ENCODE measurements at places on chromosomes 7 and 10.

GRCh38 chr10:131844529-131845084 lies 56.2 kb upstream of the PPP2R2D start:
- DNase-seq = no peak

DNA sequence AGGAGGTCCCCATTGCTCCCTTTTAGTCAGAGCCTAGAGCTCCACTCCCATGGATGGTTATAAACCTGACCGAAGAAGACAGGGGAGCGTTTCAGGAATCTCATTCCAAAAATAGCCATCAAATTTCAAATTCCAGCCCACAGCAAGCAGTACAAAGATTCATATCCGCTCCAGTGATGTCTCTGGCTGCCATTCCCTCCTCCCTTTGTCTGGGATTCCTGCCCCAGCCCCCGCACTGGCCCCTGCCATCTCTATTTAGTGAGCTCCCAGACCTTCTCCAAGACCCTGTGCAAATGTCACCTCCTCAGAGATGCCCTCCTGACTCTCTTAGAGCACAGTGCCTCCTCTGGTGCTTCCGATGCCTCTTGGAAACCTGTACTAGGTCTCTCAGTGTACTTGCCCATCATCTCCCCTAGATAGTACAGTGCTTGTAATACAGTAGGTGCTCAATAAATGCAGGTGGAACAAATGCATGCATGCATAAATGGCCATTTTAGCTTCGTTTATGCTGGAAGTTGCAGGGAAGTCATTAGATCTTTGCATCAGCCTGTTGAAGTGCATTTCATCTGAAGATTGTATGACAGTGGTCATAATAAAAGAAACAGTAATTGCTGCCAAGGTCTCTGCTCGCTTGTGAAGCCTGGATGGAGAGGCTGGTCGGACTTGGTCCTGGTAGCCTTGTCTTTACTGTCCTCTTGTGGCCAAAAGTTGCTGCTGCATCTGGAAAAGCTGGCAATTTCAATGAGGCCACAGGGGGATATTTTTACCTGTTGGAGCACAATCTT lies 32.0 kb upstream of the HABP2 start:
- DNase-seq = peak; percentile 78

DNA sequence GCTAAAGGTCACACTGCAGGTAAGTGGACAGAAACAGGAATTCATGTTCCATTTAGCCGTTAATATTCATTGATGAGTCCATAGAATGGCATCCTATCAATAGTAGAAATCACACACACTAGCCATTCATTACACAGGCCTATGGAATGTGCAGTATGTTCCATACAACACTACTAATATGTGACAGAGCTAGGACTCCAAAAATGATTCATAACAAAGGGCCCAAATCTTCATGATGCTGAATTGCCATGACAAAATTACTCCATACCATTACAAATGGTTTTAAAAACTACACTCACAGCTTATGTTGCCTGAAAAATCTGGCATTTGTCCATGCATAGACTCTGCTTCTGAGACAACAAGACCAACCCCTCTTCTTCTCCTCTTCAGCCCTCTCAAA lies 549.1 kb downstream of the XPNPEP1 start:
- no peak for DNase-seq

DNA sequence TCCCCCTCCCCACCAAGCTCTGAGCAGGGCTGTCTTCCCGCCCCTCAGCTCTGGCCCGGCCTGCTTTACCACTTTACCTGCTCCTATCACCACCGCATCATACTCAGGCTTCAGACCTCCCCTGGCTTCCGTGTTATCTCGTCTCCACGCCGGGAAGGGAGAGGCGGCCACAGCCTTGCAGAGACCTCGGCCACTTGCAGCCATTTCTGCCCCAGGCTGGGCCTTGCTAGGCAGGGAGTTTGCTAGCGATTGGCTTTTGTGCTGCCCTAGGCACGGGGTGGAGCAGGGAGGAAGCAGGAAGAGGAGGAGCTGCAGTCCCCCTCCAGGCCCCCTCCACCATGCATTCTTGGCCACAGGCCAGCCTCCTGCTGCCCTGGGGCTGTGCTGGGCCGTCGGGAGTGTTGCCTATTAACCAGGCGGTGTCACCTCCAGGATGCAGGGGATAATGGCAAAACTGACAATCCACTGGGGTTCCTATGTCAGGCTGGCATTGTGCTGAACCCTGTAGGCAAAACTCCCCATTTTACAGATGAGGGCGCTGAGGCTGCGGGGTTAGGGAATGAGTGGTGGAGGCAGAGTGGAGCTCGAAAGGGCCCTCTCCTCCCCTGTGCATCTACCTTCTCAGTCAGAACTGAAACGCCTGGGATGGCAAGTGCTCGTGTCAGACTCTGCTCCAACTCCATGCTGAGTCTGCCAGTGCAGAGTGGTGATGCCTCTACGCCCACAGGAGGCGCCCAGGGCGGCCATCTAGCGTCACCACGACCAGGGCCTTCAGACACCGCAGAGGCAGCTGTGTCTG lies at the start of gene PYROXD2:
PYROXD2 (minus strand) TSS at position 251 of the 799 bp plus-strand sequence; CDS start at position 204, 47 bp downstream.
- peak; percentile 85 for DNase-seq

DNA sequence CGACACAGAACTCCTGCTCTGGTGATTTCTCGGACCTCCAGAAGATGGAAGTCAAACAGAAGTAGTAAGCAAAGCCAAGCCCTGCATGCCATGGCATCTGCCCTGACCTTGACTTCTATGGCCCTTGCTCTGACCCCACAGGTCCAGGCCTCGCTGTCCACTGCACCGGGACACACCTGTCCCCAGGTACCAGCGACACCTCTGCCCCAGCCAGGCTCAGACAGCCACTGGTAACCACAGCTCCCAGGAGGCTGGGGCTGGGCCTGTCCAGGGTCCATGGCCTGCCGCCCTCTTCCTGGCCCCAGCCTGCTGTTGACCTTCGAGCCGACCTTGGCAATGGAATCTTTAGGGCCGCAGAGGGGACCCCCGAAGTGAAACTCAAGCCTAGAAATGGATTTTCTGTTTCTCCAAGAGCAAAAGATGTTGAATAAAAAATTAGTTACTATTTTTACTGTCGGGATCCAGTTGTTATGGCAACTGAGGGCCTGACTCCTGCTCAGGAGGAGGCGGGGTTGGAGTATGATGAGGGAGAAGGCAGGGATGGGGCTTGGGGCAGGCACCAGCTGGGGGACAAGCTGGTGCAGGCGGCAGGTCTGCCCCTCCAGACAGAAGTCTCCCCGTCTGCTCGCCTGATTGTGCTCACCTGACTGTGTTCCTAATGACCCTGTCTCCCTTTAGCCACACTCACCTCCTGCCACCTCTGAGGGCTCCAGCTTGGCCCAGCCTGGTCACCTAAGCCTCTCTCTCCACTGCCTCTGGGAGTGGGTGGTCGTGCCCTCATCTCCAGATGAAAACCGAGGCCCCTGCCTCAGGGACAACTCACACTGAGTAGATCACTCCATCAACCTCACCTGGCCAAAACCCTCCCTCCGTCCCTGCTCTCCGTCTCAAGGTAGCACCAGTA lies 4.1 kb upstream of the MMD2 start:
- no peak for DNase-seq

GRCh38 chr7:80124526-80125264 lies 9.9 kb upstream of the GNAI1 start:
- DNase-seq = no peak

DNA sequence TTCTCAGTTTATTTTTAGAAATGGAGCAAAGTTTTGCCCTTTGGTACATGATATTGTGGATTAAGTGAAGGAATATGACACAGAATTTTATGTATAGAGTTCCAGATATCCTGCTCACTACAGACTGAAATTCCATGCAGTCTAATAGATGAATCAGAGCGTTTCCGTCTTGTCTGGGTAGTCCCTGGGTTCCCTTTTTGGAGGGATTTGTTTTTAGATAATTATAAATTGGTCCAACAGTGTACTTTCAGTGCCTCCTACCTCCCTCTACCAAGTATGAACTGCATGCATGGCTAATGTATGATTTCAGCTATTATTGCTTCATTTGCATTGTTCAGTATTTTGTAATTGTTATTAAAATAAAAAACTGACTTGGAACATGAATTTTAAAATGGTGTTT lies 74.4 kb downstream of the SEPTIN7 start:
- DNase-seq = no peak

GRCh38 chr7:127819975-127820731 lies 168.2 kb downstream of the SND1 start:
- no peak for DNase-seq

GRCh38 chr7:127769696-127770400 lies 117.9 kb downstream of the SND1 start:
- DNase-seq = no peak

DNA sequence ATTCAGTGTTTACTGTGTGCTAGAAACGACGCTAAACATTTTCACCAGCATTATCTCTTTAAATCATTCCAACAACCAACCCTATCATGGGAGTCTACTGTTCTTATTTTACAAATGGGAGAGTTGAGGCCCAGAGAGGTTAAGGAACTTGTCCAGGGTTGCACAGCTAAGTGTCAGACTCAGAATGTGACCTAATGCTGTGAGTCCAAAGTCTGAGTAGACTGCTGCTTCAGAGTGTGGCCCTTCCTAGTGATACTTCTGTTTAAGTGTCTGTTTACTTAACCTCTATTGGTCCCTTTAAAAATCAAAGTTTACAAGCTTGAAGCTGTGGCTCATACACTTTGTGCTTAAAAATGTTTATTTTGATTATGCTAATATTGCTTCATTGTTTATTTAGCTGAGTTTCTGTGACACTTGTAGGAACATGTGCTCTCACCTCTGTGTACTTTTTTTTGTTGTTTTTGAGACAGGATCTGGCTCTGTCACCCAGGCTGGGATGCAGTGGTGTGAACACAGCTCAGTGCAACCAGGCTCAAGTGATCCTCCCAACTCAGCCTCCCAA lies 84.4 kb upstream of the SYPL1 start:
- DNase-seq = no peak

GRCh38 chr7:50940621-50941020 lies 157.9 kb upstream of the GRB10 start:
- DNase-seq = no peak

DNA sequence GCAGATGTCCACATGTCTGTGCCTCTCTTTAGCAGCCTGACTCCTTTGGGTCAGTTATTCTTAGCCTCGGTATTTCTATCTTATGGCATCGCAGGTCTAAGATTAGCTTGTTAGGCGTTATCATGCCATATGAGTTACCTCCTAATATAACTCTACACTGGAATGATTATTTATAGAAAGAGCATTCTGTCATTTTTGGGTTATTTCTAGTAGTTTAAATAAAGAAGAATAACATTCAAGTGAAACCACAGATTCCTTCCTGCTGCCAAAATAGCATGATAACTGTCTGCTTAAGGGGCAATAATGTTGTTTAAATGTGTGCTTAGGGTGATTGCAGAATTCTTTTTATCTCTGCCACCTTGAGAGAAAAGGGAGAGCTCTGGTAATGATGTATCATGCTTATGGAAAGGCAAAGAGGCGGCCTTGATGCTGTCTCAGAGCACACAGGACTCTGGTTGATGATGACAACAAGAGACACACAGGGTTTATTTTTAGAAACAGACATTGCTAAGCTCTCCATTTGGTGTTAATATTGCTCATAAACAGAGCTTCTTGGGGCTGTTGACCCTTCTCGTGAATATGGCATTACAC lies 10.4 kb downstream of the HDAC9 start:
- no peak for DNase-seq

DNA sequence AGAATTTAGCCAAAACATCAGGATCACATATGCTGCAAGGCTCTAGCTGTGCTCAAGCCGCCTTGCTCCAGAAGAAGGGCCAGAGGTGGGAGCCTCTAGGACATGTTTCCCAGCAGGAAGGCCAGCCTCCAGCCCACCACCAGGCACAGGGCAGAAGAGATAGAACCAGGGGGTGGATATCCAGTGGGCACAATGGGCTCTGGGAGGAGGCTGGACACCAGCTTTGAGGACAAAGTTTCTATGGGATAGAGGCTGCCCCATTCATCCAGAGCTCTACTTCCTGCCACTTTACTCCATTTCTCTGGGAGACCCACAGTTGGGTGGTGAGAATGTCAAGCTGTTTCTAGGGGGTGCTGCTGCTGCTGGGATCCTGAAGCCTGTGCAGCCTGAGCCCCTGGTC lies 77.1 kb downstream of the ARHGAP22 start:
- no peak for DNase-seq

DNA sequence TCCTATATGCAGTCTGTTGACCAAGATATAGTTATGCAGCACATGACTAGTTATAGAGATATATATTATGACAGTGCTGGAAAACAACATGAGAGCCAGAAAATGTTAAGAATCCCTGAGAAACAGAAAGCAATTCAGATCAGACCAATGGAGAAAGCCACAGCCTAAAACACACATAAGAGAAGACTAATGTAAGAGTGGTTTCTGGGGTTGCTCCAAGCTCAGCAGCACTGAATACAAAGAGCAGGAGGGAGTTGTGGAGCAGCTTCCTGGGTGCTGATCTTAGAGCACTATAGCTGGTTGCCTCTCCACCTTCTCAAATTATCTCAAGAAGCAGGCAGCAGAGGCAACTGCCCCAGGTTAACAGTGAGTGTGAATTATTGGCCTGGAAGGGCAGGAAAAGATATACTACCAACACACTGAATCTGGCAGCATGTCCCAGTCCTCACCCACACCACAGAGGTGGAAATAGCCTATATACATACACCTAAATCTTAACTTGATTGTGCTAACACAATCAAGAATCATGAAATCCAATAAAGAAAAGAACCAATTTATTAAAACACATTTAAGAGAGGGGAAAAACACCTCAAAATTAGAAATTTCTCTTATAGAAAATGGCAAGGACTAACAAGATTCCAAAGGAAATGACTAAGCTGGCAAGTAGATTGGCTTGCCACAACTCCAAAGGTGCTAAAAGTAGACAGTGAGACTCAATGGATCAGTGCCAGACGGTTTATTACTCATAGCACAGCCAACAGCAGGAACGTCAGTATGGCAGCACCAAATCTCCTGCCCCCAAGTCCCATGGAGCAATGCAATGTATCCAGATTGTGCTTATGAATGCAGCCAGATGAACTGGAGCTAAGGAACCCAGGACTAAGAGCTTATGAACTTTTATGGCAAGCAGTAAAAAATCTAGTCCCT lies 5.1 kb downstream of the PTTG1IP2 start:
- peak; percentile 80 for DNase-seq

DNA sequence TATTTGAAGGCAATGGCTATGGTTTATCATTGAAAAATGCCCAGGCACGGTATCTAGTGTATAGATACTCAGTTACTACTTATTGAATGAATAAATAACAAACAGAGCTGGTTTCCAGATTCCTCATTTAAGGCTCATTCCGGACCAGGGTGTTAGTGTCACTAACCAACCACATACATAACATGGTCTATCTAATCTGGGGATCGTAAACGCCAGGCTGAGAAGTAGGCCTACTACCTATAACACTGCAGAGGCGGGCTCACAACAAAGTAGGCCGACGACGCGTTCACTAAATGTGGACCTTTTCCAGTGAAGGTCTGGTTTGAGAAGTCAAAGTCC lies 423 bp downstream of the LSM5 start:
- no peak for DNase-seq

DNA sequence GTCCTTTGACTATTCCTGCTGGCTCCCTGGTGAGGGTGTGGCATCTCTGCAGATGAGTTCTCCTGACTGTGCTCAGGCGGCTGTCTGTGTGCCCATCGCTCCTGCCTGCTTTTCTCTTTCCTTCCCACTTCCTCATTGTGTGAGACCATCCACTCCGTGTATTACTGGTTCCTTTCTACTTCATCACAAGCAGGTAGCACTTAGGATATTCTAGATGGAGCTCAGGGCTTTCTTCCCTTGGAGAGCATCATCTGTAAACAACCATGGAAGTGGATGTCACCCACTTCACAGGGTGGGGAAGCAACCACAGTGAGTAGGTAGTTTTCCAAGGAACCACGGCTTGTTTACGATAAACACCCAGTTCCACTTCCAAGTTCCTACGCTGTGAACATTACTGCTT lies 15.7 kb downstream of the DNAJB6 start:
- no peak for DNase-seq

Measured in NCI-H460 (cell line).